Endothelial cell (in vitro differentiated cells): ENCODE measurements at places on chromosomes 3 and 15. TPM values are rescaled to one million over a fixed set of nuclear protein-coding genes. Genes with fewer than 3 reads are reported as not detected.

- no peak for DNase-seq
Observed at GRCh38 chr15:58361273-58361759, 70.5 kb upstream of the LIPC start.

Gene IGSF11
- total RNA-seq, result 0.18 TPM

- no peak for DNase-seq
Observed at GRCh38 chr3:129514110-129514509, 14.3 kb upstream of the RHO start.

Gene RARRES1
- not detected for total RNA-seq
